ENCODE measurements at places on chromosomes 2 and 18.

GRCh38 chr2:230905448-230906421, 19.3 kb downstream of the GPR55 start:
- DNase-seq: peak; percentile 80

DNA sequence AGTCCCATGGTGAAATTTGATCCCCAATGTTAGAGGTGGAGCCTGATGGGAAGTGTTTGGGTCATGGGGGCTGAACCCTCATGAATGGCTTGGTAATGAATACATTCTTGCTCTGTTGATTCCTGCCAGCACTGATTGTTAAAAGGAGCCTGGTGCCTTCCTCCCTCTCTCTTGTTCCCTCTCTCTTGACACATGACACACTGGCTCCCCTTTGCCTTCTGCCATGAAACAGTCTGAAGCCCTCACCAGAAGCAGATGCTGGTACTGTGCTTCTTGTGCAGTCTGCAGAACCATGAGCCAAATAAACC, 30.6 kb upstream of the EPC2 start:
- no peak for DNase-seq

GRCh38 chr2:9663008-9663879, 32.4 kb upstream of the YWHAQ start:
- DNase-seq: no peak

GRCh38 chr2:55165626-55166025, 66.5 kb downstream of the CLHC1 start:
- no peak for DNase-seq

Data from activated CD8-positive, alpha-beta memory T cell treated with anti-CD3 and anti-CD28 coated beads for 1 hour (primary cell).